ENCODE measurements at places on chromosomes 3 and 15. TPM values are rescaled to one million over a fixed set of nuclear protein-coding genes. Genes with fewer than 3 reads are reported as not detected.

DNA sequence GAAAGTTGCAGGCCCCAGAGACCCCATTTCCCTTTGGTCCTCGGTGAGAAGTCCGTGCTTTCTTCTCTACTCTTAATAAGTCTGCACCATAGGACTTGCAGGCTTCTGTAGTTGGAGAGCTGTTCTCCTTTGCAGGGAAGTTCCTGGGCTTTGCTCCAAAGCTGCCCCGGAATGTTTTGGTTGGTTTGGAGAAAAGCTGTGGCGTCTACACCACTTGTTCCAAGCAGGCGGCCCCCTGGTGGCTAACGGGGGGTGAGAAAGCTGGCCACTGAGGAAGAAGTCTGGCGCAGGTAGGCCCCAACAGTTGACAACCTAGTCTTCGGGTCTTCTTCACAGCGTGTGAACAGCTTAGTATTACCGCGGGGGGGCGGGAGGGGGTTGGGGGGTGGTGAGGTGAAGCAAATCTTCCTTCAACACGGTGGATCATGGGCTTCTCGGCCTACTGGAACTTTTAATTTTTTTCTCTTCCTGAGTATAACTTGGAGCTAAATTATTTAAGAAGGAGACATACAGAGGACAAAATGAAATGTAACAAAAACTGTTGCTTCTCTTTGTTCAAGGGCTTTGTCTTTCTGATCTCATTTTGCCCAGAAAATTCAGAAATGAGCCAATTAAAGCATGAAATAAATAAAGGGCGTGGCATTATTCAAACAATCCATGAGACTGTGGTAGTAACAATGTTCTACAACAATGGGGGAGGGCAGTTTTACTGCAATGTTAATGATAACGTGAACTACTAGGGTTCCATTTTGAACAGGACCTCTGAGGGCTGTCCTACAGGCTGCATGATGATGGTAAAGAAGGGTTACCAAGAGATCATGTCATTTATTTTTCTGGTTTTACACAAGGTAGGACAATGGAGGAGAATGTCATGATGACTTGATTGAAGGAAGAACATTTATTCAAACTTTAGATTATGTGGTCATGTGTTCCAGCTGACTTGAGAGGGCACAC lies 2.2 kb upstream of the THRB start:
- DNase-seq, result no peak

GRCh38 chr3:155313300-155313699 lies 19.8 kb upstream of the STRIT1 start:
- no peak for DNase-seq

The SLC6A20 gene
- total RNA-seq, result under 0.01 TPM

DNA sequence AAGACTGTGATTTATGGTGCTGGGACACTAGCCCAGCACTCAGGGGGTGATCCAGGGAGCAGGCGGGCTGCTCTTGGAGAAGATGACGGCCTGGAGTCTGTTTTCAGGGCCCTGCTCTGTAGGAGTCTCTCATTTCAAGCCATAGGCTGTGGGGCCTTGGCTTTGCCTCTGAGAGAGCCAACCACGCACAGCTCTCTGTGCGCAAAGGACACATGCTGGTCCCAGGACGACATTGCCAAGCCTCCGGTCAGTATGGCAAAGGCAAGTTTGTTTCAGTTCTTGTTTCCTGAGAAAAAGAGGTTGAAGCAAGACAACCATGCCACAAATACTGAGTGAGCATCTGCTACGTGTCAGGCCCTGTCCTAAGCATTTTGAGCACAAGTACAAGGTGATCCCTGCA lies 197.1 kb downstream of the EPHB1 start:
- DNase-seq, result no peak

DNA sequence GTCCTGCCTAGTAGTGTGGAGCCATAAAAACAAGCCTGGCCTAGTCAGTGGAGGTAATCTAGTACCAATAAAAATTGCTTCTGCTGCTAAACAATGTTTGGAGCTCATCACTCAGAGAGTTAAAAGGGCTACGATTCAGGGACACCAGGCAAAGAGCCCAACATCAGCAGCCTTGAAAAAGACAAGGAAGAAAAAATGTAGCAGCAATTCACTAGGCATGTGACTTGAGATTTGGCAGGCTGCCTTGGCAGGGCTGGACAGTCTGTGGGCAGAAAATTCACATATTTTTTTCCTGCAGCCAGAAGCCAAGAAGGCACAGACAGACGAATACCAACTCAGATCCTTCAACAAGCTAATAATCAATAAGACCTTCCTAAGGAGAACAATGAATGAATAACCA lies 47.2 kb downstream of the IGSF11 start:
- DNase-seq, result no peak

DNA sequence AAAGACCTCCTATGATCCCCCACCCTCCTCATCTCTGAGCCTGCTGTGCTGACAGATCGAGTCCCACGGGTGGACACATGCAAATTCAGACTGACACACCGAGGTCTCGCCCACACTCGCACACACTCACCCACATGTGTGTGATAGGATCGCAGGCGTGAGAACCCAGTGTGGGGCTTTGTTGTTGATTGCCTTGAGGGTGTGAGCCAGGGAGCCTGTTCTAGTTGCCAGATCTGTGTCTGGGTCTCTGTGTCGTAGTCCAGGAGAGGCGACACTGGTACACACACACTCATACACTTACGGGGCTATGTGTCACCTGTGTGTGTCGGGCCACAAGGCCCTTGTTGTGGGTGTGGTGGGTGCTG lies 2.0 kb downstream of the EPHB3 start:
- no peak for DNase-seq

- no peak for DNase-seq
Measured at GRCh38 chr3:186053954-186054791, 54.7 kb downstream of the ETV5 start.

DNA sequence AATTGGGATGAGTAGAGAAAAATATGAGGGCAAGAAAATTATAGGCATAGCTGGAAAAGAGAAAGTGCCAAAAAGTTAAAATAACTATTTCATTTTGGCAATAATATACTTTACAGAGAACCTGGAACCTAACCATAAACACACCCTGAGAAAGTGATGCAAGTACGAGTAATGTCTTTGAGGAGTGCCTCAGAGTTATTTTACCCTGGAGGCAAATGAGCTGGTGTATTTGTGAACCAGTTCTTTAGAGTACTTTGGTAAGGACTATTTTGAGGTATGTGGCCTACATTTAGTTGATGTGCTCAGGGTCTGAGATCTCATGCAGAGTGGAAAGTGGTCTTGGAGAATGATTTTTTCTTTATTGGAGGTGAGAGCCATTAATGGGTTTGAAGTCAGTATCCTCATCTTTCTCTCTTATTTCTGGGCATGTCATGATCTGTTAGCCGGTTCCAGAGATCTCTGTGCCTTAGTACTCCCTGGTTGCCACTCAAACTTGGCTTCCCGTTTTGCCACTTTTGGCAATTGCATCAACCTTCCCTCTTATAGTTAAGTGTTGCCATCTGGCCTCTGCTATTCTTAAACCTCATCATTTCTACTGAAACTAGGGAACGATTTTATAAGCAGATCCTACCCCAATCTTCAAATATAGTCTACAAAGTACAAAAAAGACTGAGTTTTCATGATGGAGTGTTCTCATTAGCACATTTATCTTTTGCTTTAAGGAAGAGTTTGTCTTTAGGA lies 145.7 kb downstream of the EPHA6 start:
- no peak for DNase-seq

GRCh38 chr3:11734-12133 lies 184.8 kb upstream of the CHL1 start:
- peak; percentile 4 for DNase-seq

GRCh38 chr15:100597862-100598261 lies 4.1 kb downstream of the LINS1 start:
- no peak for DNase-seq
